ENCODE measurements at places on chromosomes 5 and 9. TPM values are rescaled to one million over a fixed set of nuclear protein-coding genes. Genes with fewer than 3 reads are reported as not detected.

The ANKRD34B gene
- not detected for total RNA-seq

The BDP1 gene
- total RNA-seq: 27.8 TPM

The ZNF354B gene
- 9.5 TPM for total RNA-seq

The SMIM33 gene
- total RNA-seq: 2.3 TPM

The SPRY4 gene
- 0.86 TPM for total RNA-seq

The SIT1 gene
- total RNA-seq: 214 TPM

The SIMC1 gene
- total RNA-seq: 29.2 TPM

The DNM1 gene
- total RNA-seq: 0.30 TPM

The ATOX1 gene
- 62.6 TPM for total RNA-seq

The ZCCHC9 gene
- 41.3 TPM for total RNA-seq

The PCDHA2 gene
- total RNA-seq: not detected

The UBAP1 gene
- total RNA-seq: 39.1 TPM

The LRRC26 gene
- not detected for total RNA-seq

The CDO1 gene
- 0.50 TPM for total RNA-seq

The ZDHHC11B gene
- not detected for total RNA-seq

The APBB3 gene
- 23.7 TPM for total RNA-seq

The PCA3 gene
- total RNA-seq: not detected

The RASGEF1C gene
- total RNA-seq: not detected

The SCGB3A2 gene
- total RNA-seq: not detected

The PIK3R1 gene
- total RNA-seq: 83.1 TPM

The PCDHAC1 gene
- total RNA-seq: not detected

The TMC1 gene
- total RNA-seq: not detected

The TMEM8B gene
- 3.2 TPM for total RNA-seq

The ITGA1 gene
- 8.0 TPM for total RNA-seq

The ADRB2 gene
- 6.7 TPM for total RNA-seq

The OR13C8 gene
- not detected for total RNA-seq

The TLR4 gene
- total RNA-seq: 0.05 TPM

The ARL14EPL gene
- not detected for total RNA-seq

The GFI1B gene
- total RNA-seq: not detected

The PNPLA7 gene
- total RNA-seq: 5.0 TPM

The NFX1 gene
- 37.5 TPM for total RNA-seq

The POU5F2 gene
- total RNA-seq: 0.68 TPM

The CTXN3 gene
- not detected for total RNA-seq

The UNC13B gene
- 0.68 TPM for total RNA-seq

The PCDHGA3 gene
- not detected for total RNA-seq

The SH3TC2 gene
- total RNA-seq: not detected

The PCDHA4 gene
- total RNA-seq: not detected
